ENCODE measurements at places on chromosomes 1 and 21. TPM values are rescaled to one million over a fixed set of nuclear protein-coding genes. Genes with fewer than 3 reads are reported as not detected.

- DNase-seq: no peak
These were observed 14.4 kb upstream of the MRPL55 start for GRCh38 chr1:228123505-228123904.

DNA sequence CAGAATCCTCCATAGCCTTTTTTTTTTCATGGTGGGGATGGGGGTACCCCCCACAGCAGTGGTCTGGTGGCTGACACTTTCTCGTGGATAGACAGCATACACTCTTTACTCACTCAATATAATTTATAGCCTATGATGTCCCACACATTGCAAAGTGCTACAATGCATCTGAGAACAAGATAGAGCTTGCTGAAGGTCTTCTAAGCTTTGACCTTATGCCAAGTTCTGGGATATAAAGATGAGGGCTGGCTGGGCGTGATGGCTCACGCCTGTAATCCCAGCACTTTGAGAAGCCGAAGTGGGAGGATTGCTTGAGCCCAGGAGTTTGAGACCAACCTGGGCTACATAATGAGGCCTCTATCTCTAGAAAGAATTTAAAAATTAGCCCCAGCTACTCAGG lies 78.0 kb downstream of the MPZL1 start:
- no peak for DNase-seq

GRCh38 chr1:155648207-155649147 lies 38.5 kb downstream of the MSTO1 start:
- no peak for DNase-seq

- DNase-seq: no peak
These were observed 89.4 kb upstream of the IPO9 start for GRCh38 chr1:201739492-201740085.

- DNase-seq: no peak
These were observed 23.7 kb downstream of the ERRFI1 start for GRCh38 chr1:8002329-8002910.

DNA sequence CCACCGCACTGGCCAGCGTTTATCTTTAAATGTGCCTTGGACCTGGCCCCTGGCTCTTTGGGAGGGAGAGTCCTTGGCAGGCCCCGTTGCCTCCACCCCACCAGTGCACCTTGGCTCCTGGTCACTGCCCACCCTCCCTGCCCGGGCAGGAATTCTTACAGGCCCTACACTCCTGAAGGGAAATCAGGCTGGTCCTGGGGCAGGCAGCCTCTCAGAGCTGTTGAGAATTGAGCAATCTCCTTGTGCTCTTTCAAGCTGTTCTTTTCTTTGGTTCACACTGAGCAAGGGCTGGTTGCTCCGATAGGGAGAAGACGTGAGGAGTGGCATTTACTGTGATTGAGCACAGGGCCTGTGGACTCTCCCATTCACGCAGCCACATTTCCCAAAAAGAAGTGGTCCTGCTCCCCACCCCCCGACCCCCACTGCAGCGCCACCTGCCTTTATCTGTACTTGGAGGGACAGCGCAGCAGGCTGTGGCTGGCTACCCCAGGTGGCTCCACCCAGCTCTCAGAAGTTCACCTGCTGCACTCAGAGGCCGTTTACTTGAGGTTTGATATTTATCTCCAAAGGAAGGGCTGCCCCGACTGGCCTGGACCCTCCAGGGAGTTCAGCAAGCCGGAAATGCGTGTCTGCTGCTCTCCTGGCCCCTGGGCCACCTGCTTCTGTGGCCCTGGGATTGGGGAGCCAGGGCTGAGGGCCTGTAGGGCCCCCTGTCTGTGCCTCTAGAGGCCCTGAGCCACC lies 47.8 kb downstream of the SKI start:
- DNase-seq: no peak

GRCh38 chr1:3668585-3669300 lies 16.4 kb downstream of the TP73 start:
- DNase-seq: no peak

GRCh38 chr1:93450321-93450720 lies 2.4 kb downstream of the FNBP1L start:
- DNase-seq: no peak

DNA sequence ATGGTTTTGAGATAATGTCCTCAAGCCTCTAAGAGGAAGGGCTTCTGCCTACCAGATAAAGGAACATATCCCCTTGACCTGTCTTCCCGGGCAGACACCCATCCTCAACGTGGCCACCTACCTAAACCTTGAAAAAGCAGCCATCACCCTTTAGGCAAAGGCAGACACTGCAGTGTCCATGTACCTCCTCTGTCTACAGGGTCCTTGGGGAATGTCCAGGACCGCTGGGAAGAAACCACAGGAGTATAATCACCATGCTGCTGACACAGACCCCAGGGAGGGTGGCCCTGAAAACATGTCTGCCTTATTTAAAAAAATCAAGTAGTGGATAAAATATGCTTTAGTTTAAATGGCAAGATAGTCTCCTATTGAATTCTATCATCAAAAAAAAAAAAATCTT lies 16.6 kb downstream of the BCAR3 start:
- DNase-seq: no peak

GRCh38 chr1:36089393-36090121 lies 865 bp downstream of the ADPRS start:
- DNase-seq: no peak

- DNase-seq: no peak
These were observed 2.7 kb downstream of the NSUN4 start for GRCh38 chr1:46343351-46343695.

GRCh38 chr1:113701429-113701828 lies 57.9 kb downstream of the PHTF1 start:
- DNase-seq: no peak

GRCh38 chr1:206882555-206882954 lies 14.7 kb upstream of the IL24 start:
- DNase-seq: no peak

- DNase-seq: no peak
These were observed 35.9 kb upstream of the RD3 start for GRCh38 chr1:211527888-211528287.

GRCh38 chr1:53412285-53413174 lies 46.7 kb upstream of the DMRTB1 start:
- no peak for DNase-seq

GRCh38 chr1:114149211-114149610 lies 4.5 kb downstream of the SYT6 start:
- DNase-seq: no peak

GRCh38 chr1:33366762-33367484 lies 46.0 kb upstream of the A3GALT2 start:
- DNase-seq: no peak

DNA sequence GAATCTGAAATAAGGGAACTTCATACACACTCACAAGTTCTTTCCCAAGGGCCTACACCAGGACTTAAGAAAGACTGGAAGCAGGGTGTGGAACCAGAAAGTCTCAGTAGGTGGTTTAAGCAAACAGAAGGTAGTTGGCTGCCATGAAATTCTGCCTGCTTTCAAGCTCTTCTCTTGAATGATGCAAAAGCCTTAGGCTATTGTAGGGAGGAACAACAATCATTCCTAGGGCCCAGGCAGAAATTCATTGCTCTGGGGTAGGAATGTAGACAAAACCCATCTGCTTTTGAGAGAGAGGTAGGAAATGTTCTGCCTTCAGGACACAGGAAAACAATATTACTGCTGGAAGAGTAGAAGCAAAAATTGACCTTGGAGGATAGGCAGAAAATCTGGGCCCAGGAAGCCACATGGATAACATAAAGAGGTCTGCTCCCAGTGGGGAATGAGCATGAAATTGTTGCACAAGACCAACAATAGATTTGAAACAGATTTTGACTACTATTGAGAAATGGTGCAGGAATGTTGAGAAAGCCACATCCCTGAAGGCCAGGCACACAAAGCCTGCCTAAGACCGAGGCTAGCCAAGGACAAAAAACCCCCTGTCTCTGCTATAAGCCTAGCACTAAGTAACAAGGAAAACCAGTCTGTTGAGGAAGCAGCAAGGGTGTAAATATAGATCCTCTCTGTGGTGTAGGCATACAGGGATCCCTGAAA lies 22.7 kb upstream of the SFT2D2 start:
- DNase-seq: no peak

DNA sequence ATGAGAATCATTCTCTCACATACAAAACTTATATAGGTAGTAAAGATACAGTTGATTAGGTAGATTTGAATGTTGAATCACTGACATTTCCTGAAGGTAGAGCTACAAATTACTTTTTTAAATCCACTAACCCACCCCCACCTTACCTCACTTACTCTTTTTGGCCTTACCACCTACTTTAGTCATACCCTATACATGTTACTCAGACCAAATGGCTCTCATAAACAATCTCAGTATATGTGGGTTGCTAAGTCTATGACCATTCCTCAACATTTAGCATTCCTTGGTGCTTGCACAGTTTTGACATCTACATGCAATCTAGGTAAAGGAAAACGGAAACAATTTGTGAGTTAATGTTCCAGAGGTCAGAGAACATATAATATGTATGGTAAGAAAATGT lies 26.3 kb downstream of the SYDE2 start:
- DNase-seq: no peak

DNA sequence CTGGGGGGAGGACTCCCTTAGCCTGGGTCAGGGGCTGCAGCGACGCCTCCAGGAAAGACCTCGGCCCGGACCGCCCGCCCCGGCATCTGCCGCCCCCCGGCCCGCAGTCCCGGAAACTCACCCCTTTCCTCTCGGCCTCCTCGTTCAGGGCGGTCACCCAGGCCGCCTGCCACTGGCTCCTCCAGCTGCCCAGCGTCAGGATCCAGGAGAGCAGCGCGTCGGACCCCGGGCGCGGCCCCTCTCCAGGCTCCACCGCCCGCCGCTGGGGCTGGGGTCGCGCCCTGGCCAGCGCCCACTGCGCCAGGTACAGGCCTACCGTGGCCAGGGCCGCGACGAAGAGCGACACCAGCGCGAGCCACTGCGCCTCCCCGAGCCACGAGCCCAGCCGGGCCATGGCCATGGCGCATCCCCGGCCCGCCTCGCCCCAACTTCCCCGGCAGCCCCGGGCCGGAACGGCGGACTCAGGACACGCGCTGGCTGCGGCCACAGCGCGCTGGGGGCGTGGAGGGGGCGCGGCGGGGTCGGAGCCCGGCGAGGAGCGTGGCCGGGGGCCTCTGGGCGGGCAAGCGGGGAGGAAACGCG lies 478 bp downstream of the C2CD2 start:
- DNase-seq: peak; percentile 31

DNA sequence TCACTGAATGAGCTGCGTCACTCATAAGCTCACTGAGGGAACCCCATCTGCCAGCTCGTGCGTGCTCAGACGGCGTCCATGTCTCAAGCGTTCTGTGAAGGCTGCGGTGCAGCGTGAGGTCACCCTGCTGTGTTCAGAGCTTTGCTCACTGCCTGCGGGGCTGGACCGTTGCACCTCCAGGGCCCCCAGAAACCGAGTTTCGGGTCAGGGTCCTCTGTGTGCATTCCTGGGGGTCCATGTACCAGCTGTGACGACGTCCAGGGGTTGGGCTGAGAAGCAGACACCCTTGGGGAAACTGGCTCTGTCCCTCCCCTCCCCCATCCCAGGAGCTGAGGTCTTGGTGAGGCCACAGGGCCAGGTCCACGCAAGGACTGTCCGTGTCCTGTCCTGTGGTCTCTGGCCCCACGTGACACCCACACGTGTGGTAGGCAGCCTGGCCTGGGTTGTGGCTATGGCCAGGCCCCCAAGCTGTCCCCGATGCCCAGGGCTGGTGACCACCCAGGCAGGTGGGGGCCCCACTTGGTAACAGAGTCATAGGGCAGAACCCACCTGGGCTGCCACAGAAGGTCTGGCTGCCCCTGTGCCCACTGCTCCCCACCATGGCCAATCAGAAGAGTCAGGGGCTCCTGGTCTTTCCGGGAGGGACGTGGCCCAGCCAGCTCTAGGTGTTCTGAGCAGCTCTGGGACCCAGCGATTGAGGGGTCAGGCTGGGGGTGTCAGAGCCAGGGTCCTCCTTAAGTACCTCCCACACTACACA lies 24.4 kb downstream of the FTCD start:
- DNase-seq: no peak

- no peak for DNase-seq
These were observed 38.7 kb downstream of the TTC13 start for GRCh38 chr1:230939806-230940489.

GRCh38 chr1:58804853-58805565 lies 21.2 kb upstream of the JUN start:
- no peak for DNase-seq

DNA sequence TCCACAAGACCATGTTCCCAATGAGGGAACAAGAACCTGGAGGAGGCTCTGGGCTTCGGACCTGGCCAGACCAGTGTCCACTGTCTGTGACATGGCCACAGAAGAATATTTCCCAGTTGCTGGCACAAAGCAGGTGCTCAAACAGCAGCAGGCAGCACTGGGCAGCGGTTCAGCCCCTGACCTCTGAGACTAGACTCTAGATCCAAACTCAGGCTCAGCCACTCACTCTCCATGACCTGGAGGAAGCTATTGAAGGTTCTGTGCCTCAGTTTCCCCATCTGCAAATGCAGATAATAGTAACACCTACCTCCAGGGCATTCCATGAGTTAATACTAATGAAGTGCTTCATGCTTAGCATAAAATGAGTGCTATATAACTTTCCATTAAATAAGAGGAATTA lies 8.0 kb downstream of the TMPRSS2 start:
- no peak for DNase-seq

- DNase-seq: no peak
These were observed 26.6 kb downstream of the DDAH1 start for GRCh38 chr1:85438353-85438752.

DNA sequence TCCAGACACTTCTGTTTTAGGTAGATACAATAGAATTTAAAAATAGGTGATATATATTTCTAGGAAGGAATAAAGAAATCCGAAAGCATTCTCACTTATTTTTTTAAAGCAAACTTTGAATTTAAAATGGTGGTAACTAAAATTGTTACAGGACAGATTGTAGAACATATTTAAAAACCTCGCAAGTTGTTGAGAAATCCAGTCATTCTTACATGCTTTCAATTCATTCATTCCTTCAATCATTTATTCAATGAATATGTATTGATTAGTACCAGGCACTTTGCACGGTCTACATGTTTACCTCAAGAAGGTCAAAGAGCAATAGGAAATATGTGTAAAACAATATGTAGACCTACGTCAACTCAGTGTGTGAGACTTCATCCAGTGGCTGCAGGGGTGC lies 189.9 kb upstream of the SNX7 start:
- DNase-seq: no peak

DNA sequence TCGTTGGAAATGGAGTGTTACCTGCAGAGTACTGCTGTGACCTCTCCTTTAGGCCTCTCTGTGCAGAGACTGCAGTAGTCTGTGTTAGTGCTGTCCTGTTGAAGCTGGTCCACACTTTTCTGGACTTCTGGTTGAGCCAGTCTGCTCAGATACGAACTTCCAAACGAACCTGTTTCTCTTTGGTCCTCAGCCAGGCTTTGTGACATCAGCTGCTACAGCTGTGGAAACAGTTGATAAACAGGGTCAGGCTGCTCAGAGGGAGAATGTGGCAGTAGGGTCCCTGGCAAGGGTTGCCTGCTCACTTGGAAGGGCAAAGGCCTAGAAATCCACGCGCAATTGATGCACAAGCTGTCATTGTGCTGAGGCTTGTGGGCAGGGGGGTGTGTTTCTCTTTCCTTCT lies 98.8 kb downstream of the NOS1AP start:
- DNase-seq: no peak

The KRTAP21-2 gene
- total RNA-seq: not detected

The LGR6 gene
- 0.14 TPM for total RNA-seq

The BCAN gene
- not detected for total RNA-seq

The SLC44A3 gene
- not detected for total RNA-seq

The HEYL gene
- total RNA-seq: 1.1 TPM

The CFHR5 gene
- not detected for total RNA-seq

The RUNX3 gene
- 136 TPM for total RNA-seq

The BATF3 gene
- total RNA-seq: 14.0 TPM

The DMRTA2 gene
- total RNA-seq: not detected

The LIN28A gene
- not detected for total RNA-seq

The FNDC5 gene
- total RNA-seq: not detected

The LCE3E gene
- not detected for total RNA-seq

All from activated naive CD4-positive, alpha-beta T cell treated with anti-CD3 and anti-CD28 coated beads, Interleukin-2, amount 50 U/mL, for 72 hours (primary cell).